Jurkat, Clone E6-1 (cell line): ENCODE measurements at places on chromosomes 6 and 20.

DNA sequence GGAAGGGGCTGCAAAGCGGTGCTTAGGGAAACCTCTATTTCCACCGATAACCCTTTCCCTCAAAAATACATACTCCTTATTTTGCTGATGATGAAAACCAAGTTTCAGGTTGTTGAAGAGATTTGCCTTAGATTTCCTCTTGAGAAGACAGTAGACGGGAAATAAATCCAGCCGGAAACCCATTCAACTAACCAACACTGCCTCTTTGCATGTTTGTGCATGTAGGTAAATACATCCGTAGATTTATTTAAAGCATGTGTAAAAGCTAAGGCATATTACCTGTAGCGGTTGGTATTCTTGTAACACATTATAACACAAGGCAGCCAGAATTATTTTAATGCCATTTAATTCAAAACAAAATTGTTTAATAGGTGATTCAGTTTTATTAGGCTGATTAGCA, 136.3 kb upstream of the SLC22A23 start:
- no peak for DNase-seq

- DNase-seq: no peak
Observed at GRCh38 chr6:84258268-84258667, 30.8 kb upstream of the CEP162 start.

DNA sequence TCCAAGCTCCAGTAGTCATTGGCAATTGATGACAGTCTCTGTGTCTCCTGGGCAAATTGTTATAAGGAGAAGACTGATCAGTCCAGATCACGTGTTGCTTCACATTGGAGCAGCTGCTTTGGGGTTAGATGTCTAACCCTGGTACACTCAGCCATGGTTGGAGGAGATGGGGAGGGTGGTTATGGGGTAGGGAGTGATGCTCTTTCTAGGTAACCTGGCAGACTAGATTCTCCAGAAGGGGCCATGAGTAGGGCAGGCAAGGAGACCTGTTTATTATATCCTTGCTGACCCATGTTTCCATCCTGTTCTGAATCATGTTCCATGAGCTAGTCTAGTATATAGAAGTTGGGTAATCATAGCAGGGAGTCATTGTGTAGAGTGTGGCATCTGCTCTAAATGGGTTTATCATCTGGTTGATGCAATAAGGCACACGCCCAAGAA, 50.8 kb upstream of the BACH2 start:
- DNase-seq: no peak

GRCh38 chr6:49543087-49543858, 7.2 kb upstream of the C6orf141 start:
- no peak for DNase-seq
